Cerebellum (tissue), 4 donors: ENCODE measurements at places on chromosomes 2 and 18.

DNA sequence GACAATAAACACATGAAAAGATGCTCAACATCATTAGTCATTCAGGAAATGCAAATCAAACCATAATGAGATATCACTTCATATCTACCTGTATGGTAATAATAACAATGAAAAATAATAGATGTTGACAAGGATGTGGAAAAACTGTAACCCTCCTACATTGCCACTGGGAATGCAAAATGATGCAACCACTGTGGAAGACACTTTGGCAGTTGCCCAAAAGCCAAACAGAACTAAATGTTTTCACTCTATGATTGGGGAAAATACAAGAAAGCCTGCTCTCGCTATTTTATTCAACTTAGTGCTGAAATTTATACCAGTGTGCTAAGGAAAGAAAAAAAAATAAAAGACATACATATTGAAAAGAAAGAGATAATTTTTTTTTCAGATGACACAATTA is 934.5 kb downstream of the CNTNAP5 start:
- no peak for DNase-seq

DNA sequence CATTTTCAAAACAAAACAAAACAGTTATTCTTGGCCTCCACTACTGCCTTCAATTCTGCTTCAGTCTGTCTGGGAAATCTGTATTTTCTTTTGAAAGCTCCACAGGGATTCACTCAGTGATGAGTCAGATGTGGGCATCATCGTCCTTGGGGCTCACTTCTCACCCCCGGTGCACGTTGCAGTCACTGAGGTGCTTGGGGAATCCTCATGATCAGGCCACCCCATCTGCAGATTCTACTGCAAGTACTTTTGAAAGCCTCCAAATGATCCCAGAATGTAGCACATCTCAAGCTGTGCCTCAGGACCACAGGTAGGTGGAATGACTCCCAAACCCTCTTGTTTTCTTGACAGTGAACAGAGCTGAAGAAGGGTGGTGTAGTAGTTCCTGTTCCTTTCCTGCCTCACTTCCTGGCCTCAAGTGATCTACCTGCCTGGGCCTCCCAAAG is 34.3 kb downstream of the LPIN2 start:
- no peak for DNase-seq

GRCh38 chr2:194672994-194673393 is 984.0 kb upstream of the SLC39A10 start:
- DNase-seq: no peak

GRCh38 chr2:142834021-142834420 is 43.4 kb upstream of the KYNU start:
- DNase-seq: no peak

DNA sequence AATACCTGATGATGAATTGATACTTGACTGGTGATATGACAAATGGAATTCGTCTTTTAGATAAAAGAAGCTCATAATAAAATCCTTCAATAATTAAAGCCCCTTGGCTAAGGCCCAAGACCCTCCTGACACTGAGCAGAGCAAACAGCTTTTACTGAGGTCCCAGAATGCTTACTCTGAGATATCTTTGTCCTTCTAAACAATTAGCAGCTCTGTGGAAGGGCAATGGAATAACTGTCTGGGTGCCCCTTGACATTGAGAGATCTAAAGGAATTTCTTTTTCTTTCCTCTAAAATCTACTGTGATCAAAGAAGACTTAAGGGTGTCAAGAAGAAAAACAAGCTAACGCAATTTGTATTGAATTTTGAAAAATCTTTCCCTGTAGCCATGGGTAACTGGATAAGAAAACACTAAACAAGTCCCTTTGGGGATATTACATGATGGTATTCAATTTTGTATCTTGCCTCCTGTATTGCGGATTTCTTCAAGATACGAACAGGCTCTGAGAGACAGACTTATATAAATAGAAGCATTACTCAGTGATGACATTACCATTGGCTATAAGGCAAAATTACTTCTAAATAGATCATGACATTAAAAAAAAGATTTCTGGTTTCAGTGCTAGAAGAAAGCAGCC is 128.8 kb downstream of the MREG start:
- DNase-seq: no peak

- DNase-seq: no peak
These were observed 40.9 kb upstream of the NEB start for GRCh38 chr2:151775057-151775740.

GRCh38 chr2:48268671-48269070 is 261.3 kb upstream of the STON1 start:
- no peak for DNase-seq
